Pancreas (tissue), 10 donors: ENCODE measurements at places on chromosomes 1 and 21.

DNA sequence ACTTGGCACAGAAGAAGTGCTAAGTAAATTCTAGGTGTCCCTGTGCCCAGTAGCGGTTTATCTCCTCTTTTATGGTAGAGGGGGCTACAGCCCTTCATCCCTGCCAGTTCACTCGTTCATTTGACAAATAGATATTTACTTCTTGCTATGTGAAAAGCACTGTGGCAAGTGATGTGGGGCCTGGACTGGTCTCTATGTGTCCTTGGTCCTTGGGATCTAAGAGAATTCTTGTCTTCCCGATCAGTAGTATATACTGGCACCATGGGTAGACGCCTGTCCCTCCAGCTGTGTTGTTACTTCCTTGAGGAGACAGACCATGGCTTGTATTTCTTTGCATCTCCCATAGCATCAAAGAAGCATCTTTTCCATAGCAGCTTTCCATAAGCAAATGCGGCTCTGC is 29.7 kb downstream of the EIF2D start:
- no peak for DNase-seq

GRCh38 chr1:231428377-231428776 is 6.3 kb upstream of the EGLN1 start:
- no peak for DNase-seq

- DNase-seq, result no peak
These were observed 227.7 kb downstream of the SMYD3 start for GRCh38 chr1:246279402-246279801.

DNA sequence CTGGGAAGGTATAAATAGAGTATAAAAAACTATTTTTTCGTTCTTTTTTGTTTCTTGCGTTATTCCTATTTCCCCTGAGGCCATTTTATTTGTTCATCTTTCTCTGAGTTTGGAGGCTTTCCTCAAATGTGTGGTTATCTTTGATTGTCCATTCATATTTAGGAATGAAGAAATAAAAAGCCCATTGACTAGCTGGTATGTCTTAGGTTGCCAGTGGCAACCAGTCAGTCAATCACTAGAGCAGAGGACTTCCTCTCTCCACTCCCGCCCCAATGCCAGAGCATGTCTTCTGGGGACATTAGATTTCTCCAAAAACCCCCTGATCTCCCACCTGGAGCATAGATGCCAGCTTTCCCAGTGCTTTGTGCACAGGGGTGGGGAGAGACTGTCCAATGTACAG is 20.7 kb upstream of the FOXE3 start:
- no peak for DNase-seq

GRCh38 chr1:176167210-176167609 is 39.9 kb downstream of the COP1 start:
- no peak for DNase-seq

DNA sequence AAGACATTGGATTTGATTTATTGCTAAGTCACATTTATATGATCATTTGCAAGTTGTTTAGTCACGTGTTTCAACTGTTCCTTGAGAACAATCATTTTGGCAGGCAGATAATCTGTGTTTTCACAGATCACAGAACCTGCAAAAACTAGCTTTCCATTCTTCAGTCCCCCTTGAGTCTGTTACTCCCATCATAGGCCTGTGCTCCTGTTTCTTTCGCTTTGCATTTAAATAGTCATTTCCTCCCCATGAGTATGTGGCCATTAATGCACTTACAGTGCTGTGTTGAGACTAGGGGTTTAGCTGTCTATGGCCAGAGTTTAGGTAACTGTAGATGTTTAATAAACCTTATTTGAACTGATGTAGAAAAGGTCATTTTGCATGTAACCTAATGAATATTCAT is 214.5 kb downstream of the PATJ start:
- DNase-seq, result no peak

- DNase-seq, result peak; percentile 39
These were observed 7.1 kb downstream of the HPCA start for GRCh38 chr1:32893198-32894018.

DNA sequence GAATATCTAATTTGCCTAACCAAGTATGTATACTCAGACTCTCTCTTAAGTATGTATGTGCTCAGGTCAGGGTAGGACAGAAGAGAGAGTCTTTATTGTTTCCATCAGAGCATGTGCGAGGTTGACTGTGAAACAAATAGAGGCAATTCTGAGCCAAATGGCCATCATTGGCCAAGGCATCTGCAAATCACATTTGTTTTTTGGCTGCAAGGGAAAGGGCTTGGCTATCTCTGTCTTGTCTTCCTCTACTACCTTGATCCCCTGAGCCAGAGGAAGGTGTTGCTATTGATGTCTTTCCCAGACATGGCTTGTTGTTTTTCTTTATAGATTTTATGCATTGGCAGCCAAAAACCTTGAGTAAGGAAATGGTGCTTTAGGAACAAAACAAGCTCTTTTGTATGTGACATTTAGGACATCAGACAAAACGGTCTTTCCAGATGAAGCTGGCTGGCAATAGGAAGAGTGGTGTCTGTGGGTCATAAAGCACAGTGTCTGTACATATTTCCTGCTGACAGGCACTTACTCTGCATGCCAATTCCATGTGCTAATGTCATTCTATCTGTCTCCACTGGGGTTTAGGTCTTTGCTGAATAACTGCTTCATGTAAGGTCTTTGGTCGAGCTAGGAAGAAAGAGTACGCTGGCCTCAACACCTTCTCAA is 163.3 kb downstream of the BRINP2 start:
- no peak for DNase-seq

DNA sequence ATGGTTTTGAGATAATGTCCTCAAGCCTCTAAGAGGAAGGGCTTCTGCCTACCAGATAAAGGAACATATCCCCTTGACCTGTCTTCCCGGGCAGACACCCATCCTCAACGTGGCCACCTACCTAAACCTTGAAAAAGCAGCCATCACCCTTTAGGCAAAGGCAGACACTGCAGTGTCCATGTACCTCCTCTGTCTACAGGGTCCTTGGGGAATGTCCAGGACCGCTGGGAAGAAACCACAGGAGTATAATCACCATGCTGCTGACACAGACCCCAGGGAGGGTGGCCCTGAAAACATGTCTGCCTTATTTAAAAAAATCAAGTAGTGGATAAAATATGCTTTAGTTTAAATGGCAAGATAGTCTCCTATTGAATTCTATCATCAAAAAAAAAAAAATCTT is 16.6 kb downstream of the BCAR3 start:
- DNase-seq, result no peak
